ENCODE measurements at places on chromosomes 16 and 17. TPM values are rescaled to one million over a fixed set of nuclear protein-coding genes. Genes with fewer than 3 reads are reported as not detected.

CANT1 gene
- polyA plus RNA-seq: 8.6 TPM

FBRS gene
- polyA plus RNA-seq: 7.1 TPM

LAT gene
- 8.3 TPM for polyA plus RNA-seq

COX6A2 gene
- not detected for polyA plus RNA-seq

KCNG4 gene
- not detected for polyA plus RNA-seq

ENGASE gene
- polyA plus RNA-seq: 6.4 TPM

SPNS3 gene
- polyA plus RNA-seq: 0.94 TPM

EME1 gene
- polyA plus RNA-seq: not detected

TMEM204 gene
- polyA plus RNA-seq: 2.9 TPM

MPV17L gene
- polyA plus RNA-seq: 0.04 TPM

TPSG1 gene
- not detected for polyA plus RNA-seq

MFAP4 gene
- not detected for polyA plus RNA-seq

UTS2R gene
- not detected for polyA plus RNA-seq

KRTAP4-6 gene
- polyA plus RNA-seq: not detected

VAT1L gene
- not detected for polyA plus RNA-seq

PAQR4 gene
- polyA plus RNA-seq: 1.9 TPM

KRTAP4-7 gene
- not detected for polyA plus RNA-seq

CENPX gene
- 47.7 TPM for polyA plus RNA-seq

ANKFN1 gene
- polyA plus RNA-seq: not detected

COL1A1 gene
- polyA plus RNA-seq: 0.74 TPM

MYH3 gene
- 1.6 TPM for polyA plus RNA-seq

PRR29 gene
- 3.2 TPM for polyA plus RNA-seq

MMP28 gene
- polyA plus RNA-seq: 0.49 TPM

KRTAP9-8 gene
- not detected for polyA plus RNA-seq

RNF222 gene
- polyA plus RNA-seq: 0.08 TPM

HS3ST3A1 gene
- 0.44 TPM for polyA plus RNA-seq

All from IgD-negative memory B cell (primary cell).